ENCODE measurements at places on chromosomes 16 and 17. TPM values are rescaled to one million over a fixed set of nuclear protein-coding genes. Genes with fewer than 3 reads are reported as not detected.

GRCh38 chr17:78947235-78948149 lies 22.3 kb upstream of the TIMP2 start:
- DNase-seq, result no peak
- no peaks in the 10 kb centered on the region for H3K4me1 ChIP-seq
- no peak overlapping the region for H3K4me3 ChIP-seq
- H3K27me3 ChIP-seq, result no peaks in the 10 kb centered on the region

DNA sequence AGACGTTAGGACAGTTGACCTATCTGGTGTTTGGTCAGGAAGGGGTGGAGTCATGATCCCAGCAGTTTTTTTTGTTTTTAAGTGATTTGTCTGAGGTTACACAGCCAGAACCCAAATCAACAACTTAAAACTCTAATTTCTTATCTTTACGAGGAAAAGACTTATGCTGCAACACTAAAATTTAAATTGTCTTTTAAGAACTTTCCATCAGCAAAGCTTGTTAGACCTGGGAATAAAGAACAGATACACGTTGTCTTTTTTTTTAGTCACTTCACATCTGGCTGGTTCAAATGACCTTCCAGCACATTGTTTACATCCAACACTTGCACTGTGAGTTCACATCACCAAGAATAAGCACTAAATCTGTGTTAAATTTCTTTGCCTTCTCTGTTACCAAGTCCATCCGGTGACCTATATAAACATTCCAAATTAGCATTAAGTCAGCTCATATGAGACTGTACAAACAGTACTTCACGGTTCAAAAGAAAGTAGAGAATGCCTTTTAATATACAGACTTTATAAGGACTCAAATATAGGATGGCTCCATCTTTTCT lies 115.0 kb downstream of the HS3ST2 start:
- no peak overlapping the region for H3K4me3 ChIP-seq
- no peak for DNase-seq
- no peaks in the 10 kb centered on the region for H3K36me3 ChIP-seq
- no peak overlapping the region for H3K27ac ChIP-seq

Gene PRR11
- total RNA-seq, result 1.00 TPM

DNA sequence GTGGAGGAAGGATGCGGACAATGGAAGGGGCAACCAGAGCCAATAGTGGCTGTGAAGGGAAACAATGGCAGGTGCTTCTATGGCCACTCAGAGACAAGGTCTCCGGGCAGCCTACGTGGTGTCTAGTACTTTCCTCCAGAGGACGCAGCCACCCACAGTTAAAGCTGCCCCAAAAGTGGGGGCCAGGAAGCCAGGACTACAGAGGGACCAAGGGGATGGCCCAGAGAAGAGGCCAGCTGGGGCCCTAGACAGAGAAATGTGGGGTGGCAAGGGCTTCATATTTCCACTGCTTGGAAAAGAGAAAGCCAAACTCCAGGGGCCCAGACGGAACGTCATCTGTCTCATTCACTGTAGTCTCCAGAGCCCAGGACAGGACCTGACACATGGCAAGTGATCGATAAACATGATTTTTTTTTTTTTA lies 837 bp upstream of the PER1 start:
- peak overlapping the region; percentile 80 for H3K4me3 ChIP-seq
- H3K4me1 ChIP-seq, result peaks cover 56% of the 10 kb centered on the region
- peaks cover 21% of the 10 kb centered on the region for H3K36me3 ChIP-seq
- peak overlapping the region; percentile 95 for H3K27ac ChIP-seq
- no peaks in the 10 kb centered on the region for H3K27me3 ChIP-seq

DNA sequence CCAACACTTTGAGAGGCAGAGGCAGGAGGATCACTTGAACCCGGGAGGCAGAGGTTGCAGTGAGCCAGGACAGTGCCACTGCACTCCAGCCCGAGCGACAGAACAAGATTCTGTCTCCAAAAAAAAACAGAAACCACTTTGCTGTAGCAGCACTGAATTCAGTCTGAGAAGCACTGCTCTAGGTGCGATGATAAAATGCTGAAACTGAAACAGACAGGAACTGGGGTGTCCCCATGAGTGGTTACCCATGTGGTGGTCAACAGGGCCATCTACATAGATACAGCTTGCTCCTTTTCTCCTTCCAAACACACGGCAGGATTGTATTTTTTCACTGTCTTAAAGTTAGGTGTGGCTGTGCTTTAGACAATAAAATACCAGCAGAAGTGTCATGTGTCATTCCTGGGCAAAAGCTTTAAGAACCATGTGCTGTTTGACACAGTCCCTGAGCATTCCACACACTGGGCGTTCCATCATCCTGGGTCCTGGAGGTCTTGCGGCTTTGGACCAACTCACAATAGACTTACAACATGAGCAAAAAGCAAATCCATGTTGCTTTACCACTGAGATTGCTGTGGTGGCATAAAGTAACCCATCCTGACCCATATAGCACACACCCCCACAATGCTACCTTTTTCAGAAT lies 11.5 kb downstream of the GAS7 start:
- DNase-seq, result no peak
- H3K27ac ChIP-seq, result no peak overlapping the region
- no peak overlapping the region for H3K4me3 ChIP-seq
- no peaks in the 10 kb centered on the region for H3K27me3 ChIP-seq

Gene C16orf89
- not detected for total RNA-seq

DNA sequence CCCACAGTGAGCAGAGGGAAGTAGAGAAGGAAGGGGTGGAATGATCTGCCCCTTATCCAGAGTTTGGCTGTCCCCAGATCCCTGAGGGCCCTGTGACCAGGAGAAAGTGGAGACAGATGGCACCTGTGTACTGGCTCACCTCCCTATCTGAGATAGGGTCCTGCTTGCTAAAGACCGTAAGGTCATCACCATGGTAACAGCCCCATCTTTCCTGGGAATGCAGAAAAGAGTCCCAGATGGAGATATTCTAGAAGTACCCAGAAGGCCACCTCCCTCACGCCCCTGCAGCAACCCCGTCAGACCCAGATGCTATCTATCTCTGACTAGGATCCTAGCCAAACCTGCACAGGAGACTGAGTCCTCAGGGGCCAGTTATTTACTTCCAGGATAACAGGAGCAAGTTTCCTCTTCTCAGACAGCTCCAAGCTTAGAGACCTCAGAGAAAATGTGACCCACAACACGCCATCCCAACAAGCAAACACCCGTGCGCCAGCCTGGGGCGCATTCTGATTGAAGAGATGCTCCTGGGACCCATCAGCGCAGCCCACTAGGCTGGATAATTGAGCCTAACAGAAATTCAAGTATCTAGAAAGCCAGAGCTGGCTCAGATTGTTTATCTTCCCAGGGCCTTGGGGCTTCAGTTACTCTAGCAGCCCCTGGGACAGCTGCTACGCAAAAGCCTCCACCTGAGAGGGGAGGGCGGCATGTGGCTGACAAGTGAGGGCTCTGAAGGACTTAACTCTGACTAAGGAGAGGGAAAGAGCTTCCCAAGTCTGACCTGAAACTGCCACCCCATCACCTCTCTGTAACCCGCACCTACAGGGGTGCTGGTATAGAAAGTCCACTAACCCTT lies 1.9 kb downstream of the ORMDL3 start:
- H3K27me3 ChIP-seq, result no peaks in the 10 kb centered on the region
- peaks cover 49% of the 10 kb centered on the region for H3K36me3 ChIP-seq
- H3K27ac ChIP-seq, result peak overlapping the region; percentile 87

GRCh38 chr17:72455562-72455961 lies 334.7 kb downstream of the SOX9 start:
- no peak overlapping the region for H3K27ac ChIP-seq
- no peaks in the 10 kb centered on the region for H3K4me1 ChIP-seq
- no peaks in the 10 kb centered on the region for H3K27me3 ChIP-seq
- DNase-seq, result no peak
- H3K36me3 ChIP-seq, result no peaks in the 10 kb centered on the region

GRCh38 chr17:2335726-2336214 lies 487 bp downstream of the TSR1 start:
- H3K36me3 ChIP-seq, result peaks cover 32% of the 10 kb centered on the region
- peak overlapping the region; percentile 99 for H3K4me3 ChIP-seq
- peaks cover 10% of the 10 kb centered on the region for H3K4me1 ChIP-seq
- DNase-seq, result no peak
- no peaks in the 10 kb centered on the region for H3K27me3 ChIP-seq

- H3K27me3 ChIP-seq, result no peaks in the 10 kb centered on the region
- no peak overlapping the region for H3K4me3 ChIP-seq
- H3K4me1 ChIP-seq, result no peaks in the 10 kb centered on the region
- no peaks in the 10 kb centered on the region for H3K36me3 ChIP-seq
- H3K27ac ChIP-seq, result no peak overlapping the region
These were observed 27.5 kb downstream of the MYLK3 start for GRCh38 chr16:46720619-46721018.

- no peak for DNase-seq
- H3K4me3 ChIP-seq, result no peak overlapping the region
- peak overlapping the region; percentile 90 for H3K27ac ChIP-seq
- H3K27me3 ChIP-seq, result no peaks in the 10 kb centered on the region
- peaks cover 22% of the 10 kb centered on the region for H3K4me1 ChIP-seq
These were observed 1.1 kb upstream of the STAT5B start for GRCh38 chr17:42277342-42277712.

- no peak for DNase-seq
- H3K4me1 ChIP-seq, result no peaks in the 10 kb centered on the region
- H3K27ac ChIP-seq, result no peak overlapping the region
- H3K4me3 ChIP-seq, result no peak overlapping the region
These were observed 210.0 kb downstream of the BCAS3 start for GRCh38 chr17:60887614-60888028.

GRCh38 chr17:48564188-48565021 lies 13.7 kb downstream of the HOXB4 start:
- H3K36me3 ChIP-seq, result no peaks in the 10 kb centered on the region
- H3K4me1 ChIP-seq, result no peaks in the 10 kb centered on the region
- no peak overlapping the region for H3K27ac ChIP-seq
- H3K4me3 ChIP-seq, result no peak overlapping the region
- peaks cover 4% of the 10 kb centered on the region for H3K27me3 ChIP-seq

DNA sequence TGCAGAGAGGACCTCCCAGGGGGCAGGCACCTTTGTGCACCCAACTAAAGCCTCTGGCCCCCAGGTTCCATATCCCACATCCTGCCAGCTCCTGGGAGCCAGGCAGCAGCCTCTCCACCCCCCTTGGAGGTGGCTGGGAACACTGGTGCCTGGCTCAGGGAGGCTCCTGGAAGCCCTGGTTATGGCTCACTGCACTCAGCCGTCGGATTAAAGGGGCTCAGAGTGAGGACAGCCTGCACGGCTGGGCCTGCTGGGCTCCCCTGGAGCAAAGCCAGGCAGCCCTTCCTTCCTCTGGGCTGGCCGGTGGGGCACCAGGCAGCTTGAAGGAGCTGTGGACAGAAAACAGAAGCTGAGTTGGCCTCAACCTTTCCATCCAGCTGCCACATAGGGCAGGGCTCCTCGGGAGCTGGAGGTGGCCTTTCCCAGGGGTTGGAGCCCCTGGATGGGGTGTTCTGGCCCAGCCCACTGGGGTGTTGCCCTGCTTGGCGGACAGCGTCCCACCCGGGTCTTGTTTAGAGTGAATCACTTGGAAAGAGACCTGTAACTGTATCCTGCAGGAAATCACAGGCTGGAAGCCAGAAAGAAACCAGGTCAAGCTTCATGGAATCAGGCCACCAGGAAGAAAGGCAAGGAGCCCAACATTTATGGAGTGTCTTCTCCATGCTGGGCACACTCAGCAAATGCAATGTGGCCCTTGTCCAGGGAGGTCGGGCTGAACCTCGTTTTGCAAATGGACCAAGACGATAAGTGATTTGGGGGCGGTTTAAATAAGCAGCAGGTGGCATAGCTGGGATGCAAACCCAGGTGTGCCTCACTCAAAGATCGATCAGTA lies 253.3 kb downstream of the SOX9 start:
- no peak overlapping the region for H3K4me3 ChIP-seq
- H3K36me3 ChIP-seq, result no peaks in the 10 kb centered on the region
- no peaks in the 10 kb centered on the region for H3K27me3 ChIP-seq

DNA sequence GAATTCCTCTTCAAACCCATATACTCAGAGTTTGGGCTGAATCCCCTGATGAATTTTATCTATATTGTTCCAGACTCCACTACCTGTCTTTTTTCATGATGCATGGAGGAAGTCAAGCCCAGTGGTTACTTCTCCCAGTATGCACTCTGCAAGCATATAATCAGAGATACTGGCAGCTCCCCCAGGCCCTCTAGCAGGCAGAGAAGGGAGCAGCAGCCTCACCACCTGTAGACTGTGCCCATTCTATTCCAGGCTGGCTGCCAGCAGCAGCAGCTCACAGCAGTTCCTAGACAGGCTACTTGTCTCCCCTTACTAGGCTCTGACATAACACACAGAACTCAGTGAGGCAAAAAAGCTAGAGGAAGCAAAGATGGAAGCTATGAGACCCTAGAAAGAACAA lies 3.4 kb downstream of the MKS1 start:
- no peak overlapping the region for H3K27ac ChIP-seq
- no peaks in the 10 kb centered on the region for H3K27me3 ChIP-seq
- H3K4me1 ChIP-seq, result peaks cover 8% of the 10 kb centered on the region
- no peak overlapping the region for H3K4me3 ChIP-seq
- no peaks in the 10 kb centered on the region for H3K36me3 ChIP-seq

GRCh38 chr16:18782697-18783429 lies 7.3 kb downstream of the RPS15A start:
- no peaks in the 10 kb centered on the region for H3K27me3 ChIP-seq
- peaks cover 11% of the 10 kb centered on the region for H3K4me1 ChIP-seq
- peaks cover 26% of the 10 kb centered on the region for H3K36me3 ChIP-seq
- H3K27ac ChIP-seq, result no peak overlapping the region

Gene CLEC3A
- total RNA-seq, result not detected

Gene GCGR
- total RNA-seq, result not detected

DNA sequence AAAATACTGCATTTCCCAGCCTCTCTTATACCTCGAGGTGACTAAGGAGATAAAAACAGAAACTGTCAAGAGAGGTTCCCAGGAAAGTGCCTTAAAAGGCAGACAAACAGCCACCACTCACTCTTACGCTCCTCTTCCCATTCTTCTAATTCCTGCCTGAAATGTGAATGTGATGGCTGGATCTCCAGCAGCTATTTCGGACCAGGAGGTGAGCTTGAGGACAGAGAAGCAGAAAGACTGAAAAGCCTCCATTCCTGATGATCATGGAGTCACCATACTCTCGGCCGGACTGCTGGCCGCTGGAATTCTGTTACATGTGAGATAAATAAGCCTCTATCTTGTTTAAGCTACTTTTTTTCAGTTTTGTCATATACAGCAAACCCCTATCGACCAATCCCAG lies 41.4 kb upstream of the ABR start:
- no peak for DNase-seq
- H3K36me3 ChIP-seq, result no peaks in the 10 kb centered on the region
- no peak overlapping the region for H3K4me3 ChIP-seq
- H3K27me3 ChIP-seq, result no peaks in the 10 kb centered on the region

Gene SPNS2
- total RNA-seq, result 0.44 TPM

- H3K36me3 ChIP-seq, result no peaks in the 10 kb centered on the region
- peak overlapping the region; percentile 38 for H3K27ac ChIP-seq
- H3K4me1 ChIP-seq, result peaks cover 68% of the 10 kb centered on the region
- H3K27me3 ChIP-seq, result no peaks in the 10 kb centered on the region
These were observed 83.4 kb downstream of the GAS7 start for GRCh38 chr17:10114931-10115535.

DNA sequence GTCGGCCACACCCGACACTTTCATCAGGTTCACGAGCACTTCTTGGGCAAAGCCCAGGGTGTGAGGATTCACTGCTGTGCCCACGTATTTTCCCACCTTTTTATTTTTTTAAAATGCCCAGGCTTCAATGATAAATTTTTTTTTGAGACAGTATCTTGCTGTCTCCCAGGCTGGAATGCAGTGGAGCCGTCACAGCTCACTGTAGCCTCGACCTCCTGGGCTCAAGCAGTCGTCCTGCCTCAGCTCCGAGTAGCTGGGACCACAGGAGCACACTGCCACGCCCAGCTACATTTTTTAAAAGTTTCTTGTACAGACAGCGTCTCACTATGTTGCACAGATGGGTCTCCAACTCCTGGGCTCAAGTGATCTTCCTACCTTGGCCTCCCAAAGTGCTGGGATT lies 17.8 kb downstream of the UTS2R start:
- no peaks in the 10 kb centered on the region for H3K27me3 ChIP-seq
- H3K36me3 ChIP-seq, result no peaks in the 10 kb centered on the region
- no peak overlapping the region for H3K4me3 ChIP-seq
- no peak for DNase-seq
- no peaks in the 10 kb centered on the region for H3K4me1 ChIP-seq
- H3K27ac ChIP-seq, result no peak overlapping the region
